Hippocampal formation (tissue), 2 donors: ENCODE measurements at places on chromosomes 16 and 17.

- no peak for DNase-seq
These were observed 993 bp downstream of the ERN1 start for GRCh38 chr17:64128787-64129514.

- DNase-seq = no peak
These were observed 5.7 kb downstream of the ADGRG1 start for GRCh38 chr16:57634171-57634570.

DNA sequence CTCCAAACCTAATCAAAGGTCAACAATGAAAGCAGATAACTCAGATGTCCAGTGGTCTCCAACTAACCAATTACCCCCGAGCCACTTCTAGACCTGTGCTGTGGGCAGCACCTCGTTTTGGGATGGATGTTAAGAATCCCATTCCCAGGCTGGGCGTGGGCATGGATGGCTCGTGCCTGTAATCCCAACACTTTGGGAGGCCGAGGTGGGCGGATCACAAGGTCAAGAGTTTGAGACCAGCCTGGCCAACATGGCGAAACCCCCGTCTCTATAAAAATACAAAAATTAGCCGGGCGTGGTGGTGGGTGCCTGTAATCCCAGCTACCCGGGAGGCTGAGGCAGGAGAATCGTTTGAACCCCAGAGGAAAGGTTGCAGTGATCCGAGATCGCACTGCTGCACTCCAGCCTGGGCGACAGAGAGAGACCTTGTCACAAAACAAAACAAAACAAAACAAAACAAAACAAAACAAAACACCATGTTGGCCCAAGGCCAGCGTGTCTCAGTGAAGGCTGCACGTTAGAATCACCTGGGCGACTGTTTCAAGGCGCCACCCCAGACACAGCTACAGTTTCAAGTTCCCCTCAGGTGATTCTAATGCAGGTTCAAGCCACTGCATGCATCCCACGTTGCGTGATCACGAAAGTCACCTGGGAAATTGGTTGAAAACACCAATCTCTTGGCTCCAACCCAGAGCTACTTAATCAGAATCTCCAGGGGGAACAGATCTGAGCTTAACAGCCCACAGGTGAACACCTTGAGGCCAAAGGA lies 21.3 kb downstream of the COX4I1 start:
- no peak for DNase-seq

DNA sequence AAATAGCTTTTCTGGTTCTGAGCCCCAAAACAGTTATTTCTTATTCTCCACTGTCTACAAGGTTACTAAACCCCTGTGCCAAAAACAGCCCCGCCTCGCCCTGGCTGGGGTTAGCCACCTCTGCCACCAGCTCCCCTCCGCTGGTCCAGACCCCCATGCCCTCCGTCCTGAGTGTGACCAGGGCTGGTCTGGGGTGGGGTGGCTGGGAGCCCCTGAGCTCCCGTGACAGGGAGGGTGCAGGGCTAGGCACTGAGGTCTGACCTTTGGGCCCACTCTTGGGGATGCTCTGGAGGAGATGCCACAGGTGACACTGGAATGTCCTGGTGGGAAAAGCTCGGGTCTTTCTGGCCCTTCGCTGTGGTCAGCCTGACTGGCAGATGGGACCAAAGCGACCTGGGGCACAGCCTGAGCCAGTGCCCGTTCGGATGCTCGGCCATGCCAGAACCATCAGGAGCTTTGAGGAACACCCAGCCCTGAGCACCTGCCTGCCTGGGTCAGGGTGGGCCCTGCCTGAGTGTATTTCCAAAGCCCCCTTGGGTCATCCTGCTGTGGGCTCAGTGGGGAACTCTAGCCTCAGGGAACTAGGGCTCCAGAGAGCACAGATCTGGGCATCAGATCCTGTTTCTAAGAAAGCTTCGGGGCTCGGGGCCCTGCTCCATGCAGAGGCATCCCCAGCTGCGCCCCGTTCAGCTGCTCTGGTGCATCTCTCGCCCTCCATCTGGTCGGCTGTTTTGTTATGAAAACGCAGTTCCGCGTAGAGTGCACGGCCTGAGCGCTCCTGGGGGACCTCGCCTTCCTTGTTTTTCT lies 72.1 kb upstream of the GNG13 start:
- DNase-seq = no peak

DNA sequence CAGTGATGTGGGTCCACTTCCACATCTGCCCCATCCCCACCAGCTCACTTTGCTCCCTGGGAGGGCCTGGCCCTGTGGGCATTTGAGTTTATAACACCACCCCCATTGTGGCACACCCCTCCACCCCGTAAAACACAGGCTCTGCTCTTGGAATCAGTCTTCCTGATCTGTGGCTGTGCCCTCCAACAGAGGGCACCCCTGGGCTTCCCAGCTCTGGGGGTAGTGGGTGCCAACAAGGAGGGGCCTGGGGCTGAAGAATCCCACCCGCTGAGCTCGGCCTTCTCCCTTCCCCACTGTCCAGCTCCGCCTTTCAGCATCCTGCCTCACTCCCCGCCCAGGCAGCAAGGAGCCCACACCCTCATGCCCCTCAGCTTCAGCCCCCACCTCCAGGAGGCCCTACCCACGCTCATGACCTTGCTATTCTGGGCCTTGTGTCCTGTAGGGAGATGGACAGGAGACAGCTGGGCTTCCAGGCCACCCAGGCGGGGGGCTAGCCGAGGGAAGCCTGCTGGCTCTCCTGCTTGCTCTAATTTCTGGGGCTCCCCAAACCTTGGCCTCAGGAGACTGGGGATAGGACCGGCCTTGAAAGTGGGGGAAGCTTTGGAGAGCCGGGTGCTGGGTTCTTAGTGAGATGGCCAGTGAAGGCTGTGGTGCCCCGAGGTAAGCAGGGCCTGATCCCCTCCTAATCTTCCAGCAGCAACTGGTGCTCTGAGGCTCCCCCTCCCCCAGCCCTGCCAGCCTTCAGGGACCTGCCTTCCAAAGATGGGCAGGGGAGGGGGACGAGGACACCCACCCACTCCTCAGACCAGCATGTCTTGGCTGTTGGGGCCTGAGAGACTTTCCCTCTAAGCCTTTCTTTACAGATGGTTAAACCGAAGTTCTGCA lies 2.9 kb upstream of the ATP2A1 start:
- DNase-seq = no peak

DNA sequence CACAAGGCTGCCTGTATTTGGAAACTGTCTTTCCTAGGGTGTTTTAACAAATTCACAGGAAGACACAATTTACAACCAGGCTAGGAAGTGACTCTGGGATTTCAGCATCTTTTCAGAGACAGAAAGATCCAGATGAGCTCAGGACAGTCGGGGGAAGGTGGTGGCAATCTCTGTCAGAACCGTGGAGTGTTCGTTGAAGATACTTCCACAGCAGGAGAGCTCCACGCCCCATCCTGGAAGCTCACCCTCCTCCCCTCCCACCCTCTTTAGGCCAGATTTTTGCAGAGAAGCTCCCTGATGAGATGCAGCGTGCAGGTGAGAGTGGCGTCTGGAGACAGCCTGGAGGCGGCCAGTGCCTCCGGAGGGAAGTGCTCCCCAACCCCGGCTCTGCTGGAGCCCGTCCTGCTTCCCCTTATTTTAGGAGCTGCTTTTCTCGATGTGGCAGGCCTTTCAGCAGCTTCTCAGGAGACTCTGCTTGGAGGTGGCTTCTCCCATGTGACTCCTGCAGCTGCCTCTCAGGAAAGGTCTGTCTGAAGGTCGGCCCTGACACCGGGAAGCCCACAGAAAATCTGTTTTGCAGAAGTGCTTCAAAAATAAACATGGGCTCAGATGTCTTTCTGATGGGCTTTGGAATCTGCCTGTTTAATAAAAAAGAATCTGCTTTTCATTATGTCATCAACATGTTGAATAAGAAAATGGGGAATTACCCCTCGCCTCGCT lies 186.4 kb upstream of the CHMP6 start:
- DNase-seq = no peak

DNA sequence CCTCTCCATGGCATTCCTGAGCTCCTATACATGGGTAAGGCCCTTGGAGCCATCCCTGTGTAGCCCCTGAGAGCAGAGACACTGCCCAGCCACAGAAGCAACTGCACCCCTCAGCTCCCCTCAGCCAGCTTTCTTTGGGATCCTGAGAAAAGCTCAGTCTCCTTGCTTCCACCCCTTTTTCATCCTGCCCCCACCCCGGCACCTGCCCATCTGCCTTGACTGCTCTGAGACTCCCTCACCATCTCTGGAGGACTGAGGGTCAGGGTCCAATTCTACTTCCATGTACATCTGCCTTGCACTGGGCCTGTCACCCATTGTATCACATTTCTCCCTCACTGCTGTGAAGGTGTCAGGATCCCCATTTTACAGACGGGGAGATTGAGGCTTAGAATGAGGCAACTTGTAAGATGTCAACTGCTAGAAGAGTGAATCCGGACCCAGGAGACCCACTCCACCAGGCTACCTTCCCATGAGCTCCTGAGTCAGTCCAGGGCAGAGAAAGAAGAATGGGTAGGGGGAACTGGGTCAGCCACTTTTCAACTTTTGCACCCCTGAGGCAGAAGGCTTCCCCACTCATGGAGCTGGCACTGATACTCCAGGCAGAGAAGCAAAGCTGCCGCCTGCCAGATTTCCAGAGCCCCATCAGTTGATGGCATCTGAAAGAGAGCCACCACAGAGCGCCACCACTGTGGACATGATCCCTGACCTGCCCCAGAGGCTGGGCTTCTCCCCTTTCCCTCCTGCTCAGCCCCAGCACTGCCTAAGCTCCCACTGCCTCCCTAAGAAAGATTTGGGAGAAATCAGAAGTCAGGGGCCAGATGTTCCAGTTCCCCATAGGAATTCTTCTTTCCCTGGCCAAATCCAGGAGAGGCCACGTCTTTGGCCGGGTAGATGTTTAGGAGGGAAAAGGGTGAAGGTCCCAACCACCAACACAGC lies 135.4 kb downstream of the TMEM132E start:
- no peak for DNase-seq

GRCh38 chr17:17304521-17304985 lies 1.4 kb downstream of the NT5M start:
- no peak for DNase-seq

- no peak for DNase-seq
These were observed 43.8 kb upstream of the TOB1 start for GRCh38 chr17:50909765-50910605.

GRCh38 chr17:28700830-28701492 lies 10.7 kb downstream of the PROCA1 start:
- no peak for DNase-seq

DNA sequence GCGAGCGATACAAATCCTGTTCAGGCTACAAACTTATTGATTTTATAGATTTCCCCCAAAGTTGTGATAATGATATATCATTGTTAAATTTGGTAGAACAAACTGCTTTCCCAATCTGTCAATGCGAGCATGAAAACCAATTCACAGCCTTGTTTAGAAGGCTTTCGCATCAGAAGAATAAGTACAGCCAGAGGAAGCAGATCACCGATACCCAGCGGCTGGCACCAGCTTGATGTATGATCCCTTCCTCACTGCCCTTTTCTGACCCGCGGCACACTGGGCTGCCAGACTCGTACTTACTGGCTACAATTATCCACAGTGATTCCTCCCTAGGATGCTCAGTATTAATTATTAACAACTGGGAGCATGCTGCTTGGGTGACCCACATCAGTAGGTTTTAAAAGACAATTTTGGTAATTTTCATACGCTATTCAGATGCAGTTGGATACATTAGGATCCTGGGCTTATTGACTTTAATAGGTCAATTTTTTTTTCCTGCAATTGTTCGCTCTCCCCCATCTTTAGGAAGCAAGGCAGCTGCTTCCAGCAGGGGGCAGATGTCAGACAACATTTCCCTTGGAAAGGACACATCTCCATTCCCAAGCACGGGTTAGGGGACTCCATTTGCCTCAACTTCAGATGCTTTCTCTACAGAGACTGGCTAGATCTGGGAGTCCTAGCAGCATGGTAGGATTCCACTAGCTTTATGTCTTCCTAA lies 582.7 kb upstream of the PSMD7 start:
- peak; percentile 46 for DNase-seq

DNA sequence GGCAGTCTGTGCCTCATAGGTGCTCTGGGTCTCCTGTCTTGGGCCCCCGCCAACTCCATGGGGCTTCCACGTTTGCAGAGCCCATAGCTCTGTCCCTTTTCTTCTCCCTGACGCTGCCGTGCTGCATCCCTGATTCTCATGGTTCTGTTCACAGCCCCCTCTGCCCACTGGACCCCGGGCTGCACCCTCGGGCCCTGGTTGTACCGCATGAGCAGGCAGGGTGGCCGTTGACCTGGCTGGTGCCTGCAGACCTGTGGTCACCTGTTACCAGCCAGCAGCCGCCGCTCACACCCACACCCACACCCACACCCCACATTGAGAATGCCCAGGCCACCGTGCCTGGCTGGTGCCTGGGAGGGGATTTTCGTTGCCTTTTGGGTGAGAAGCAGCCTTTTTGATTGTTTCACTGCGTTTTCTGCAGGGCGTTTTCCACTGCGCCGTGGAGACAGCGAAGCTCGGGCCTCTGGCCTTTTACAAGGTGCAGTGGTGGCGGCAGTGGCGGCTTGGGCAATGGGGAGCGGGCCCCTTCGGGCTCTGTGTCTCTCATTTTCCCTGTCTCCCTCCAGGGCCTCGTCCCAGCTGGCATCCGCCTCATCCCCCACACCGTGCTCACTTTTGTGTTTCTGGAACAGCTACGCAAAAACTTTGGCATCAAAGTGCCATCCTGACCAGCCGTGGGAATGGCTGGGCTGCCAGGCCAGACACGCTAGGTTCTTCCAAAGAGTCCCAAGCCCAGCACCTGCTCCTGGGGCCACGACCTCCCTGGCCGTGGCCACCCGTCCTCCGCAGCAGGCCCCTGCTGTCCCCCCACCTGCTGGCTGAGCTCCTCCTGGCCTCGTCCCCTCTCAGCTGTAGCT lies 7.6 kb downstream of the SLC25A10 start:
- no peak for DNase-seq

- DNase-seq = no peak
These were observed 4.8 kb downstream of the LIMD2 start for GRCh38 chr17:63694950-63695773.

GRCh38 chr16:87288753-87289362 lies 28.3 kb downstream of the C16orf95 start:
- DNase-seq = no peak
